ENCODE measurements at places on chromosomes 2 and 18. TPM values are rescaled to one million over a fixed set of nuclear protein-coding genes. Genes with fewer than 3 reads are reported as not detected.

FOXI3 gene
- not detected for total RNA-seq

VWA3B gene
- total RNA-seq: not detected

ACMSD gene
- total RNA-seq: not detected

VWC2L gene
- 0.52 TPM for total RNA-seq

GBX2 gene
- total RNA-seq: not detected

PDCD1 gene
- not detected for total RNA-seq

ARPC2 gene
- total RNA-seq: 172 TPM

ICA1L gene
- 9.9 TPM for total RNA-seq
